Trophoblast cell (in vitro differentiated cells and primary cell): ENCODE measurements at places on chromosomes 7 and 10.

DNA sequence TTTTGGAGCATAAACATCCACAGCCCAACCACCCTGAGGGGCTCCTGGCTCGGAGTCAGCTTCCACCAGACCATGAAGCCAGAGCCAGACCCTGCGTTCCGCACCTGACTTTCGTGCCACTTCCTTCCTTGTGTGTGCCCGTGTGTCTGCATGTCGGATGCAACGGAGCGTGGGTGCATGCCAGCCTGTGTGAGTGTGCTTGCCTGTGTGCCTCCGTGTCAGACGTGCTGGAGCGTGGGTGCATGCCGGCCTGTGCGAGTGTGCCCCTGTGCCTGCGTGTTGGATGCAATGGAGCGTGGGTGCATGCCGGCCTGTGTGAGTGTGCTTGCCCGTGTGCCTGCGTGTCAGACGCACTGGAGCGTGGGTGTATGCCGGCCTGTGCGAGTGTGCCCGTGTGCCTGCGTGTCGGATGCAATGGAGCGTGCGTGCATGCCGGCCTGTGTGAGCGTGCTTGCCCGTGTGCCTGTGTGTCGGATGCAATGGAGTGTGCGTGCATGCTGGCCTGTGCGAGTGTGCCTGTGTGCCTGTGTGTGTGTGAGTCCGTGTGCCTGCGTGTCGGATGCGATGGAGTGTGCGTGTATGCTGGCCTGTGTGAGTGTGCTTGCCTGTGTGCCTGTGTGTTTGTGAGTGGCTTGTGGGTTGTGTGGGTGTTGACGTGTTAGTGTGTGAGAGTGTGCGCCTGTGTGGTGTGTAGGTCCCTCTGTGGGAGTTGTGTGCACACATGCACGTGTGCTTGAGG is 28.1 kb upstream of the KNDC1 start:
- no peak for DNase-seq

GRCh38 chr10:112823604-112824003 is 126.4 kb upstream of the TCF7L2 start:
- DNase-seq, result no peak

DNA sequence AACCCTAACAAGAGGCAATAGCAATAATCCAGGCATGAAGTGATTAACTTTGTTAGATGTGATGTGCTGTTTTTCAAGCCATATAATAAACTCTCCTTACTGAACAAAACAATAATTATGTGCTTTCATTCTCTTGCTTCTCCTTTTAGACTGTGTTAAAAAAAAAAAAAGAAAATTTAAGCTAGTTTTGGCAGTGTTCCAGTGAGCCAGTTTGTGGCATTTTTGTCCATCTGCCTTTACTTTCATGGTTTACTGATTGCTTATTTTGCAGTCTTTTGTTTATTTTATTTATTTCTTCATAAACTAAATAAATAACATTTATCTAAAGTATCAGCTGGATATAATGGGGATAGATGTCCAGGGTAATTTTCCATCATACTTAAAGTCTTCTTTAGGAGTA is 625.3 kb downstream of the CNTNAP2 start:
- DNase-seq, result no peak

- no peak for DNase-seq
Measured at GRCh38 chr7:84844771-84845170, 342.1 kb downstream of the SEMA3D start.

GRCh38 chr10:84634636-84635035 is 306.2 kb downstream of the CCSER2 start:
- no peak for DNase-seq

GRCh38 chr7:149090397-149091195 is at the start of gene ZNF786:
ZNF786 (minus strand) TSS chr7:149090718; CDS start chr7:149090640, 78 bp downstream.
- DNase-seq, result peak; percentile 82

- no peak for DNase-seq
Measured at GRCh38 chr10:83585686-83586085, 553.6 kb upstream of the GHITM start.

DNA sequence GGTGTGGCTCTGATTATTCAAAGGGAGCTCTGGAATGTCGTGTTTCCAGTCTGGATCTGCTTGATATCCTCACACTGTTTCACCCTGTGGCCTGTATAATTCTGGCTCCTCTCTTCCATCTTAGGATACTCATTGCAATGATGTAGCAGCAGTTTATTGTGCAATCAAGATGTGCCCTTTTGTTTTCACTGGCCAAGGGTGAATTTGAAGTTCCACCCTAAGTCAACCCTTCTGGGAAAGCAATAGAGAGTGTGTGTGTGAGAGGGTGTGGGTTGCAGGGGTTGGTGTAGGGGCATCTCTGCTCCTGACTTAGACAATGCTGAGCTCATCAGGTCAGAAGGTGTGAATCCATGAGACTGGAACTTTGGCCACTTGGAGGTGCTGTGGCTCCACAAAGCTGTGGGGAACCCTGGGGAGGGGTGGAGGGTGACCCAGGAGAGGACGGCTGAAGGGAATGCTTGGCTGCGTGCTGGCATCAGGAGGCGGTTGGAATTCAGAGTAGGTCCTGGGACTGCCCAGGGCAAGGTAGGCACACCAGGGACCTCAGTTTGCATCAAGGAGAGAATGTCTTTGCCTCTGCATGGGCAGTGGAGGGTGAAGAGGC is 118.0 kb upstream of the PRSS58 start:
- DNase-seq, result peak; percentile 95

DNA sequence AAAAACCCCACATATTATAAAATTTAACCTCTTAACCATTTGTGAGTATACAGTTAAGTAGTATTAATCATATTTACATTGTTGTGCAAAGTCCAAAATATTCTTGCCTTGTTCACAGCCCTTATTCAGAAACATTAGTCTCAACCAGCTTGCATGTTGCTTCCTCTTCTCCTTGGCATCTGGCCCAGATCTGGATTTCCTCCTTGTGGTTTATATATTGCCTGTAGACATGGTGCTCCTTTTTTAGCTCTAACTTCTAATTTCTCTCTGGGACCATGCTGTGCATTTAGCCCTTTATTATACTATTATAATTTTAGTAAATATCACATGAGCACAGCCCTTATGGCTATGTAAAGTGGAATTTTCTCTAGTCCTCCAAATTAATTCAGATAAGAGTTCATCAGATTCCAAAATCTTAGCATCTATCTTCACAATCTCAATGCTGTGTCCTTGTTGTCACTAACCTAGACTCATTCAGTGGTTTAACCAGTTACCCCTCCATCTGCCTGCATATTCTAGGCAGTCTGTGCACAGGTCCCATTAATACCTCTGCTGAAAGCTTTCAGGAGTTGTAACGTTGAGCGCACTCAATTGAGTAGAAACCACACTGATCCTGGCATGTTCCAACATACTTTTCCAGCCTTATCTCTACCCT is 7.9 kb downstream of the CPED1 start:
- no peak for DNase-seq

GRCh38 chr7:41911792-41912191 is 208.9 kb upstream of the INHBA start:
- no peak for DNase-seq

DNA sequence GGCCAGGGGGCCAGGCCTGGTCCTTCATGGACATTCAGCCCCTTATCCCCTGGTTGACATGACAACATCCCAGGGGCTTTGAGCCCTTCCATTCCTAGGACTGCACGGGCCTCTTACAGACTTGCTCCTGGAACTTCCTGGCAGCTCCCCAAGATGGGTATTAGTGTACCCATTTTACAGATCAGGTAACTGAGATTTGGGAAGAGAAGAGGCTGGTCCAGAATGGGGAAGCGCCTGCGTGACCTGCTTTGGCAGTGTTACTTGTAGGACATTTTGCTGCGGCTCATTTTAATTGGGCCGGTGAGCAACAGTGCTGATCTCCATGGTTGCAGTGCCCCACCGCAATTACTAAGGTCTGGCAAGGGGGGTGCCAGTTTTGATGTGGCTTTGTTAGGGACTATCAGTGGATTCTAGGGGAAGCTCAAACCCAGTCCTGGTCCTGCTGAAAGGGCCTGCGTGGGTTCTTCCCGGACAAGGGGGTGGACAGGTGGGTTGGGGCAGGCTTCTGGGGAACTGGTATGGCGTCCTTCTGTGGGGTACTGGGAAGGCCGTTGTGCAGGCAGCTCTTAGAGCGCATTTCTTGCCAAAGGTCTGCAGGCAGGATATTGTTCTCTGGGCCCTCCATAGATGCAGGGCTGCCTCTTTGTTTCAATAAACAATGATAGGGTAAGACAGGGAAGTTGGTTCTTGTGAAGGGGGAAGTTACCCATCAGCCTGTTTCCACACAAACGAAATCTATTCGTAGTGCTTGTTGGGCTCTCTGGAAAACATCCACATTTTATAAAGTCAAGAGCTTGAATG is 137.6 kb downstream of the RGS10 start:
- no peak for DNase-seq

GRCh38 chr7:157528785-157529341 is 192.1 kb downstream of the DNAJB6 start:
- no peak for DNase-seq

DNA sequence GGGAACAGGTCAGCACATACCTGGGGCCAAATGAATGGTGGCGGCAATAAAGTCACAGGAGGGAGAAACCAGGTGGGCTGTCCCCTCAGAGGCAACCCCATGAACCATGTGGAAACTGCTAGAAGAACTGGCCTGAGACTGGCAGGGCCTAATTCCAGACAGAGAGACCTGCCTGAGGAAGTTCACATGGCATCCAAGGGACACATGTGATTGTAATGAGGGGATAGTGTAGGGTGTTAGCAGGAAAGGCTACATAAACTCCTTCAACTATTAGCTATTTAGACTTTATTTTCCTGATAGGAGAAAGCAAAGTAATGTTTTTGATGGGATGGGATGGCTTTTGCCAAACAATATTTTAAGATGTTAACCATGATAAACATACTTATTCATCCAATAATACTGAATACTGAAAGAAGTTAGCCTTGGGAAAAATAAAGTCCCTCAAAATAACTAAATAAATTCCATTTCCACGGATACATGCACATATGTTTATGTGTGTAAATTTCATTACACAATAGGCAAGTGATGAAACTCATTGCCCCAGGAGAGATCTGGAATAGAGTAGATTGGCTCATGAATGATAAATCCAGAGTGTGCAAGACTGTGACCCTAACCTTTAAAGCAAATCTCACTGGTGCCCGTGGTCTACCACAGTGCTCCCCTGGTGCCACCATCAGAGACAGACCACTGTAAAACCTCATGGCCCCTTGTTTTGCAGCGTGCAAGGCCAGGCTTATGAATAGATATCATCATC is 137.0 kb downstream of the NRF1 start:
- no peak for DNase-seq

- peak; percentile 42 for DNase-seq
Measured at GRCh38 chr10:133030781-133031180, 56.9 kb upstream of the ADGRA1 start.

GRCh38 chr10:96863922-96864543 is 31.9 kb downstream of the LCOR start:
- DNase-seq, result no peak

DNA sequence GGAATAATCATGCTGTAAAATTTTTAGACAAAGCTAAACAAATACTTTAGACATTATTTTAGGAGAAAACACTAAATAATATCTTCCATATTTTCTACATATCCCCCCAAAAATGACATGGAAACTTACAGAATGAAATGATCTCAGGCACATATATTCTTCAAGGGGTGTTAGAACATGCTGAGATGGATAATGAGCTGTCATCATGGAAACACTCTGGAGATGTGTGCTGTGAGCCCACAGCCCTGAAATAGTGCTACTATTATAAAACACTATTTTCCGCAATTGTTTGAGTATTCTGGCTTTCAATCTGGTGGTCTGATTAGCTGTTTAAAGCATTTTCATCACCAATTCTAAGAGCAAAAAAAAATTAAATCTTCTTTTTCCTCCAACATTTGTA is 385.7 kb downstream of the PHTF2 start:
- DNase-seq, result no peak

GRCh38 chr10:122774231-122774630 is 71.4 kb downstream of the CUZD1 start:
- DNase-seq, result no peak

DNA sequence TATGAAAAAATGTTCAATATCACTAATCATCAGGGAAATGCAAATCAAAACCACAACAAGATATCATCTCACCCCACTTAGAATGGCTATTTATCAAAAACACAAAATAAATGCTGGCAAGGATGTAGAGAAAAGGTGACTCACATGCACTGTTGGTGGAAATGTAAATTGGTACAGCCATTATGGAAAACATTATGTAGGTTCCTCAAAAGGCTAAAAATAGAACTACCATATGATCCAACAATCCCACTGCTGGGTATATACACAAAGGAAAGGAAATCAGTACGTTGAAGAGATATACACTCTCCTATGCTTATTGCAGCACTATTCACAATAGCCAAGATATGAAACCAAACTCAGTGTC is 50.2 kb downstream of the CDK1 start:
- DNase-seq, result no peak

- DNase-seq, result peak; percentile 97
Measured at GRCh38 chr10:13708256-13708990, 121.7 kb downstream of the PRPF18 start.

DNA sequence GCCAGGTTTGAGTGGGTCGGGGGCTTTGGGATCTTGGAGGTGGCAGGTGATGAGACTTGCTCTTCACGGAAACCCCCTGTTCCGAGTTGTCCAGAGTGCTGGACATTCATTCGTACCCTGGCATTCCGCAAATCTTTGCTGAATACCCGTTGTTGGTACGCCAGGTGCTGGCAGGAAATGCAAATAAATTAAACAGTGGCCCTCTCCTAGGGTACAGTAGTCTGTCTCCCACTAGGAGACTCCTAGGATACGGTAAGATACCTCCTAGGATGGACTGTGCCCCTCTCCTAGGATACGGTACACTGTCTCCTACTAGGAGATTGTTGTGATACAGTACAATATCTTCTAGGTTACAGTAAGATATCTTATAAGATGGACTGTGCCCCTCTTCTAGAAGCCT is 544 bp downstream of the SEC23IP start:
- DNase-seq, result peak; percentile 8
